ENCODE measurements at places on chromosomes 6 and 20.

DNA sequence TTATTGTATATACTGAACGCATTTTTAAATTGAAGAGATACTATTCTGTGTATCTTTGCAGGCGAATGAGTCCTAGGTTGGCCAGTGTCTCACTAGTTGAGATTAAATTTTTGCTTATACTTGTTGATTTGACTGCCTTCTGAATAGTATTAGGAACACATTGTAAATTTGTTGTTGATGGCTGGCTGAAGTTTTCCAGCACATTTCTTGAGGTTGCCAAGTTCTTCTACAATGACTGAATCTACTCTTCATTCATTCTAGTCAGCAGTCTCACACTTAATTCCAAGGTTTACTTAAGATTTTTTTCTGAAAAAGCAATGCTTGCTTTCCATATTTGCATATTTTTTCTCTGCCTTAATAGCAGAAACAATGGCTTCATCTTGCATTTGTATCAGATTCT, 151.7 kb downstream of the ZFAND3 start:
- peaks cover 10% of the 10 kb centered on the region for H3K4me1 ChIP-seq
- H3K4me3 ChIP-seq, result no peak overlapping the region
- H3K27me3 ChIP-seq, result no peaks in the 10 kb centered on the region
- DNase-seq, result no peak
- H3K27ac ChIP-seq, result no peak overlapping the region

DNA sequence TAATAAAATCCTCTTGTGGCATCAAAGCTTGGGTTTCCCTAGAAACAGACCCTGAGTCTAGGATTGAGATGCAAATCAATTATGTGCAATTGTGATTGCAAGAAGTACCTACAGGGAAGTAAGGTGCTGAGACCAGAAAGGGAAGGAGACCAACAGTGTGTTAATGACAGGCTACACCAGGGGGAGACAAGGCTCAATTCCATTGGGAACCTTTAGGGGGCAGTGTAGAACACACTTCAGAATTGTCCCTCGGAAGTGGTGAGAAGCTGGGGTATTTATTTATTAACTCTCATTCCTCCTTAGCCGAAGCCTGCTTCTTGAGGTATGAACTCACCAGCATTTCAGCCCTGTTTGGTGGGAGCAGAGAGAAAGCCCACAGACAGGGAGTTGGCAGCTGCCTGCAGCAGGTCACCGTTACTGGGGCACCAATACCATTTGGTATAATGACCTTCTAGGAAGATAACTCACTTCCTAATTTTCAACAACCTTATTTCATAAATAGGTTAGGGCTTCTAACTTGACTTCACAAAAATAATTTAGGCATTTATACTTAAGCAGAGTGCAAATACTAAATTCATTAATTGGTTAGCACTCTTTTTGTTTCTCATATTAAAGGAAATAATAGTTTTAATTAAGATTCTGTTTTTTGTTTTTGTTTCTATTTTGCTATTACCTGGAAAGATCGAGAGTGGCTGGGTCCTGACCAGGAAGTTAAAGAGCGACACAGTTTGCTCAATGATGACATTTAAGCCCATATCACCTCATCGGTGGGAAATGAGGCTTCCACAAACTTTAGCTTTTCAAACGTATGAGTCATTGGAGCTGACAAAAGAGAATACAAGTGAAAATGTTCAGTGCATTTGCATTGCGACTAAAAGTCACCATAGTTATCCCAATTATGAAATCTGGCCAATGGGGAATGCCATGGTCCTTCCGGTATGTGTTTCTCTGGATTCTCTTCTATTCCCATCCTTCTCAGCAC, 94.8 kb downstream of the BTBD3 start:
- no peaks in the 10 kb centered on the region for H3K4me1 ChIP-seq
- peak; percentile 89 for DNase-seq
- H3K27me3 ChIP-seq, result peaks cover 12% of the 10 kb centered on the region
- H3K4me3 ChIP-seq, result no peak overlapping the region

GRCh38 chr20:14764511-14765369, 427.3 kb upstream of the FLRT3 start:
- H3K36me3 ChIP-seq, result no peaks in the 10 kb centered on the region
- no peaks in the 10 kb centered on the region for H3K27me3 ChIP-seq
- H3K4me1 ChIP-seq, result peaks cover 14% of the 10 kb centered on the region
- no peak overlapping the region for H3K4me3 ChIP-seq
- DNase-seq, result peak; percentile 88

DNA sequence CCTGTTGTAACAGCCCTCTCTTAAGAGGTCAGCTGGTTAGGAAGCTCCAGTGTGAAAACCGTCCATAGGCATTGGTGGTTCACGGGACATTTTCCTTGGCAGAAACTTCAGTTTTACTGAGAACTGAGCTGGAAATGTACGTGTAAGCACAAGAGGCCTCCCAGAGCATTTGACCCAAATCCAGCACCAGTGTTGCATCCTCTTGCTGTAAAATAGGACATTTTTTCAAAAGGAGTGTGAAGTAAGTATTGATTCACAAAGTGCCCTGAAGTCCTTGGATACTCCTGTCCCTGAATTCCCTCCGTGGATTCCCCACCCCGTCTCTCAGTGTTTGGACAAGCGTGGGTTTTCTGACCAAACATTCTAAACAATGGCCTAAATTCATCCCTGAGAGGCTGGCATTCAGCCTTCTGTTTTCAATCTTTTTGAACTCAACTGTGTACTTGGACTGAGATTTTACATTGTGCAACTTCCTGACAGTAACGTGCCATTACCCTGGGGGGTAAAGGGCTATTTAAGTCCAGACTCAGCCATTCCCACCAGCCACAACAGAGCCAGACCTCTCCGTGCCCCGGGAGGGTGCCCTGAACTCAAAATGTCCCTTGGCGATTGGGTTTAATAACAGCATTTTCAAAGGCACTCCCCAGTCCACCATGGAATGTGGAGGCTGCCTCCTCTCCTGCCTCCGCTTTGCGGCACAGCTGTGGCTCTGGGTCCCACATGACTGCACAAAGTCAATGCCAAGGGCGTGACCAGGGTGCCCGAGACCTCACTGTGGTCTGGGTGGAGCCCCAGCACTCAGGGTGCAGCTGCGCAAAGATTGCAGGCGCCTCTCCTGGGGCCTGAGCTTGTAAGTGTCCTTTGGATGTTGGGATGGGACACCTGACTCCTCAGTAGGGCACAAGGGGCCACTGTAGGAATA, 92.7 kb upstream of the AFDN start:
- H3K27ac ChIP-seq, result no peak overlapping the region
- DNase-seq, result no peak
- H3K4me1 ChIP-seq, result no peaks in the 10 kb centered on the region
- H3K36me3 ChIP-seq, result no peaks in the 10 kb centered on the region
- H3K4me3 ChIP-seq, result no peak overlapping the region

GRCh38 chr6:85169189-85169588, 280.7 kb upstream of the NT5E start:
- no peaks in the 10 kb centered on the region for H3K4me1 ChIP-seq
- H3K27ac ChIP-seq, result no peak overlapping the region
- H3K27me3 ChIP-seq, result peaks cover 34% of the 10 kb centered on the region
- no peak overlapping the region for H3K4me3 ChIP-seq
- H3K36me3 ChIP-seq, result no peaks in the 10 kb centered on the region

GRCh38 chr20:17795501-17796071, 95.8 kb downstream of the BANF2 start:
- H3K27me3 ChIP-seq, result no peaks in the 10 kb centered on the region
- H3K4me1 ChIP-seq, result peaks cover 27% of the 10 kb centered on the region
- no peak overlapping the region for H3K27ac ChIP-seq
- DNase-seq, result no peak

GRCh38 chr6:56483929-56484328, 158.8 kb downstream of the DST start:
- H3K27ac ChIP-seq, result peak overlapping the region; percentile 92
- peaks cover 28% of the 10 kb centered on the region for H3K4me1 ChIP-seq
- H3K27me3 ChIP-seq, result no peaks in the 10 kb centered on the region
- DNase-seq, result peak; percentile 93
- peak overlapping the region; percentile 6 for H3K4me3 ChIP-seq

- H3K27ac ChIP-seq, result no peak overlapping the region
- no peaks in the 10 kb centered on the region for H3K36me3 ChIP-seq
- no peak for DNase-seq
Observed at GRCh38 chr6:164663634-164664033, 645.8 kb downstream of the C6orf118 start.

GRCh38 chr6:219641-220198, 72.6 kb upstream of the DUSP22 start:
- H3K4me3 ChIP-seq, result no peak overlapping the region
- H3K36me3 ChIP-seq, result no peaks in the 10 kb centered on the region
- H3K27ac ChIP-seq, result no peak overlapping the region
- H3K27me3 ChIP-seq, result no peaks in the 10 kb centered on the region
- H3K4me1 ChIP-seq, result peaks cover 63% of the 10 kb centered on the region
- peak; percentile 70 for DNase-seq

- peak; percentile 84 for DNase-seq
- no peaks in the 10 kb centered on the region for H3K36me3 ChIP-seq
- peaks cover 52% of the 10 kb centered on the region for H3K4me1 ChIP-seq
Observed at GRCh38 chr6:73234733-73235132, 9.4 kb upstream of the KHDC1L start.

GRCh38 chr6:122026582-122027369, 372.7 kb upstream of the HSF2 start:
- no peaks in the 10 kb centered on the region for H3K4me1 ChIP-seq
- no peak overlapping the region for H3K27ac ChIP-seq
- no peaks in the 10 kb centered on the region for H3K27me3 ChIP-seq
- no peaks in the 10 kb centered on the region for H3K36me3 ChIP-seq
- DNase-seq, result no peak

- no peaks in the 10 kb centered on the region for H3K4me1 ChIP-seq
- no peaks in the 10 kb centered on the region for H3K36me3 ChIP-seq
- no peak overlapping the region for H3K4me3 ChIP-seq
- no peak for DNase-seq
- H3K27me3 ChIP-seq, result no peaks in the 10 kb centered on the region
- no peak overlapping the region for H3K27ac ChIP-seq
Observed at GRCh38 chr6:91142154-91142553, 555.3 kb upstream of the MAP3K7 start.

DNA sequence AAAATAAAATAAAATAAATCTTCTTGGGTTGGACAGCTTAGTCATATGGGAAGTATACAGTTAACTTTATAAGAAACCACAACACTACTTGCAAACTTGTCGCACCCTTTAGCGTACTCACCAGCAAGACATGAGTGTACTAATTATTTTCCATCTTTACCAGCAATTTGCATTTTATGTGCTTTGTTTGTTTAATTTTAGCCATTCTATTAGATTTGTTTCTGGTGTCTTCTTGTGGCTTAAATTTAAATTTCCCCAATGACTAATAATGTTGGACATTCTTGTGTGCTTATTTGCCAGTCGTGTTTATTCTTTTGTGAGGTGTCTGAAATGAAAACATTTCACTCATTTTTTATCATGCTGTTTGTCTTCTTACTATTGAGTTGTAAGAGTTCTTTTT, 1172.2 kb upstream of the CITED2 start:
- peak; percentile 65 for DNase-seq
- no peak overlapping the region for H3K4me3 ChIP-seq
- peaks cover 16% of the 10 kb centered on the region for H3K4me1 ChIP-seq
- peak overlapping the region; percentile 64 for H3K27ac ChIP-seq
- H3K27me3 ChIP-seq, result no peaks in the 10 kb centered on the region

DNA sequence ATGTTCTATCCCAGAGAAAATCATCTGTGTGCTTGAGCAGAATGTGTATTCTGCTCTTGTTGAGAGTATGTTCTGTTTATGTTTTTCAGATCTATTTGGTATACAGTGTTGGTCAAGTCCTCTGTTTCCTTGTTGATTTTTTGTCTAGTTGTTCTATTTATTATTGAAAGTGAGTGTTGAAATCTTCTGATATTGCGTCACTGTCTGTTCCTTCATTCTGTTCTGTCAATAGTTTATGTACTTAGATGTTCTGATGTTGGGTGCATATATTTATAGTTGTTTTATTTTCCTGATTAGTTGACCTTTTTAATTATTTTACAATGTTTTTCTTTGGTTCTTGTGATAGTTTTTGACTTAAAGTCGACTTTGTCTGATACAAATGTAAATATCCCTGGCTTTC, 458.7 kb upstream of the HSF2 start:
- no peak overlapping the region for H3K4me3 ChIP-seq
- no peaks in the 10 kb centered on the region for H3K36me3 ChIP-seq
- H3K4me1 ChIP-seq, result no peaks in the 10 kb centered on the region
- H3K27ac ChIP-seq, result no peak overlapping the region
- no peak for DNase-seq

- H3K36me3 ChIP-seq, result no peaks in the 10 kb centered on the region
- no peak for DNase-seq
- no peak overlapping the region for H3K4me3 ChIP-seq
- H3K27me3 ChIP-seq, result peaks cover 32% of the 10 kb centered on the region
Observed at GRCh38 chr6:165819394-165819793, 156.4 kb upstream of the PDE10A start.

DNA sequence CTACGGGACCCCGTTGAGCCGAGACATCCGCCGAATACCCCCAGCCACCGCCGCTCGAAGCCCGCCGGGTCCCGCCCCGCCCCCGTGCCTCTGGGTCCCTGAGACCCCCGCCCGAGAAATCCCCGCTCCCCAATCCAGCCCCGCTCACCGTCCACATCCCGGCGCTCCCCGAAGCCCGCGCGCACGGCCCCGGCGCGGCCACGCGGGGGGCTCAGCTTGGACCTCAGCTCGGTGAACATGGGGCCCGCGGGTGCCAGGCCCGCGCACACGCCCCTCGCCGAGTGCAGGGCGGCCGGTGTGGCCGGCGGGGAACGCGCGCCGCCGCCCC, 249 bp downstream of the SAMD10 start:
- peaks cover 28% of the 10 kb centered on the region for H3K4me1 ChIP-seq
- peak overlapping the region; percentile 80 for H3K4me3 ChIP-seq
- H3K27me3 ChIP-seq, result no peaks in the 10 kb centered on the region
- no peak for DNase-seq

- no peaks in the 10 kb centered on the region for H3K4me1 ChIP-seq
- H3K27me3 ChIP-seq, result peaks cover 3% of the 10 kb centered on the region
- no peaks in the 10 kb centered on the region for H3K36me3 ChIP-seq
- no peak overlapping the region for H3K4me3 ChIP-seq
- no peak for DNase-seq
Observed at GRCh38 chr6:38738261-38738660, 23.1 kb downstream of the DNAH8 start.

- H3K4me1 ChIP-seq, result no peaks in the 10 kb centered on the region
- H3K27me3 ChIP-seq, result no peaks in the 10 kb centered on the region
- no peak overlapping the region for H3K4me3 ChIP-seq
- no peak for DNase-seq
- H3K36me3 ChIP-seq, result no peaks in the 10 kb centered on the region
- no peak overlapping the region for H3K27ac ChIP-seq
Observed at GRCh38 chr6:126100386-126100785, 114.0 kb downstream of the TRMT11 start.

- H3K4me3 ChIP-seq, result no peak overlapping the region
- no peak for DNase-seq
- no peak overlapping the region for H3K27ac ChIP-seq
- H3K4me1 ChIP-seq, result peaks cover 18% of the 10 kb centered on the region
- no peaks in the 10 kb centered on the region for H3K27me3 ChIP-seq
- no peaks in the 10 kb centered on the region for H3K36me3 ChIP-seq
Observed at GRCh38 chr20:16220826-16221225, 352.4 kb downstream of the KIF16B start.

GRCh38 chr6:6405997-6406714, 85.7 kb upstream of the F13A1 start:
- no peak for DNase-seq
- peaks cover 47% of the 10 kb centered on the region for H3K27me3 ChIP-seq
- H3K4me1 ChIP-seq, result no peaks in the 10 kb centered on the region
- H3K4me3 ChIP-seq, result no peak overlapping the region

- no peak overlapping the region for H3K27ac ChIP-seq
- no peaks in the 10 kb centered on the region for H3K36me3 ChIP-seq
- H3K27me3 ChIP-seq, result no peaks in the 10 kb centered on the region
- peaks cover 8% of the 10 kb centered on the region for H3K4me1 ChIP-seq
Observed at GRCh38 chr20:11375335-11375734, 542.4 kb upstream of the BTBD3 start.

Measured in PC-3 (cell line).